ENCODE measurements at places on chromosomes 2 and 18.

- no peak for DNase-seq
Measured at GRCh38 chr2:26870585-26871095, 22.7 kb downstream of the DPYSL5 start.

GRCh38 chr2:37618326-37618725 lies 53.1 kb downstream of the CDC42EP3 start:
- no peak for DNase-seq

DNA sequence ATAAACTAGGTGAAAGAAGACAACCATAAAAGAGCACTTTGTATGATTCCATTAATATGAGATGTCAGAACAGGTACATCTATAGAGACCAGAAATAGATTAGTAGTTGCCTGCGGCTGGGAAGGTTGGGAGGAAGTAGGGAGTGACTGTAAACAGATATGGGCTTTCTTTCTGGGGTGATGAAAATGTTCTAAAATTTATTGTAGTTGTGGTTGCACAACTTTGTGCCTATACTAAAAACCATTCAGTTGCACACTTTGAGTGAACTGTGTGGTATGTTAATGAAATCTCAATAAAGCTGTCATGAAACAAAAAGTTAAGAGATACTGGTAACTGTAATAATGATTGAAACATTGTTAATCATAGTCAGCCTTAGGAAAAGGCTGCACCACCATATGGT lies 152.7 kb upstream of the ALPP start:
- no peak for DNase-seq

- no peak for DNase-seq
Measured at GRCh38 chr2:64007924-64008323, 11.3 kb downstream of the VPS54 start.

- DNase-seq: no peak
Measured at GRCh38 chr2:200618590-200619021, 32.8 kb downstream of the AOX1 start.

- no peak for DNase-seq
Measured at GRCh38 chr2:195252018-195252417, 405.0 kb upstream of the SLC39A10 start.

GRCh38 chr2:134873152-134873551 lies 34.7 kb downstream of the ACMSD start:
- DNase-seq: no peak

- no peak for DNase-seq
Measured at GRCh38 chr2:73448856-73449255, 63.2 kb downstream of the ALMS1 start.

GRCh38 chr18:36297417-36298125 lies at the start of gene FHOD3:
FHOD3 (plus strand) TSS chr18:36297713; CDS start chr18:36297836, 123 bp downstream.
- no peak for DNase-seq

DNA sequence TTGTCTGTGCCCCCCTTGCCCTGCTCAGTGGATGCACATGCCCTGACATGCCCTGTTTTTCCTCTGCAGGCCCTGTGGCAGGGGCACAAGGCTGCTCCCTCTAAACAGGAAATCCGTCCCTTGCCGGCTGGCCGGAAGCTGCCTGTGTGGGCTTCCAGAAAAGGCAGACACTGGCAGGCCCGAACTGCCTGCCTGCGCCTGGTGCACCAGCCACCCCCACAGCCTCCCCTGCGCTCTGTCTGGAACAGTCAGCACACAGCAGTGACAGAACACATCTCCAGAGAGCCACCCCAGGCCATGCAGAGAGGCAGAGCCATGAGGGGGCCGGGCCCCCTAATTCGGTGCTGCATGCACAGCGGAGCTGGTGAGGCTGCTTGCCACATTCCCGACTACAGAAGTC lies 33.5 kb downstream of the LOXHD1 start:
- DNase-seq: no peak

DNA sequence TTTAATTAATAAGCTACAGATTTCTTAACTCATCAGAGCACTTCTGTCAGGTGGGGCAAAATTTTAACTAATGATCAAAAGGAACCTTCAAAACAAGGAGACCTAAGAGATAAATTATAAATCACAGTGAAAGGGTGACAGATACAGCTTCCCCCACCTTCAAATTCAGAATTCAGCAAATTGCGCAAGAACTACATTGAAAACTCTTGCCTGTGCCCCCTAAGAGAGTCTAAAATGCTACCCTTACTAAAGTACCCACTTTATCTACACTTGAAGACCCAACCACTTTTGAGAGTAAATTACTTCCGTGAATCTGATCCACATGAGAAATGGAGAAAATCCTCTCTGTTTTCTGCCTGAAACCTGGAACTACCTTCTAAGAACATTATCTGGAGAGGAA lies 324.9 kb downstream of the PAX3 start:
- DNase-seq: no peak

DNA sequence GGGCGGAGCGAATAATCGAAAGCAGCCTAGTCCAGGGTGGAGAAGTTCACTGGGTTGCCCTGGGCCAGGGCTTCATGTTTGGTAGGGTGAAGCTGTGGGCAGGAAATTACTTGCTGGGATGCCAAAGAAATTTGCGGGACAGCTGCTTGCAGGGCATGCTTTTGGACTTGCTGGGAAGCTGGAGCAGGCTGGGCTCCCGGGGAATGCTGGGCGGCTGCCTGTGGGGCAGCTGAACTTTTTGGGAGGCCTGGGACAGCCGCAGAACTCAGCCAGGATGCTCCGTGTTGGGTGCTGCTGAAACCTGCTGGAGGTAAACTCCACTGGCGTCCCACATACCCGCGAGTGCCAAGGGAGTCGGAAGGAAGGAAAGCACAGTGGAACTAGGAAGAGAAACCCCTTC lies 31.9 kb downstream of the ASB1 start:
- no peak for DNase-seq

- DNase-seq: no peak
Measured at GRCh38 chr2:85648619-85649018, 19.4 kb downstream of the SFTPB start.

GRCh38 chr2:14261771-14262170 lies 370.7 kb upstream of the LRATD1 start:
- DNase-seq: no peak

- peak; percentile 95 for DNase-seq
Measured at GRCh38 chr2:219229305-219230058, at the start of the genes ANKZF1 and ATG9A. ANKZF1 (plus strand) TSS chr2:219229806; CDS start chr2:219230258, 452 bp downstream. ATG9A (minus strand) TSS chr2:219229636; CDS start chr2:219228024, 1,612 bp downstream.

GRCh38 chr18:44594799-44595467 lies 85.8 kb upstream of the SETBP1 start:
- no peak for DNase-seq

DNA sequence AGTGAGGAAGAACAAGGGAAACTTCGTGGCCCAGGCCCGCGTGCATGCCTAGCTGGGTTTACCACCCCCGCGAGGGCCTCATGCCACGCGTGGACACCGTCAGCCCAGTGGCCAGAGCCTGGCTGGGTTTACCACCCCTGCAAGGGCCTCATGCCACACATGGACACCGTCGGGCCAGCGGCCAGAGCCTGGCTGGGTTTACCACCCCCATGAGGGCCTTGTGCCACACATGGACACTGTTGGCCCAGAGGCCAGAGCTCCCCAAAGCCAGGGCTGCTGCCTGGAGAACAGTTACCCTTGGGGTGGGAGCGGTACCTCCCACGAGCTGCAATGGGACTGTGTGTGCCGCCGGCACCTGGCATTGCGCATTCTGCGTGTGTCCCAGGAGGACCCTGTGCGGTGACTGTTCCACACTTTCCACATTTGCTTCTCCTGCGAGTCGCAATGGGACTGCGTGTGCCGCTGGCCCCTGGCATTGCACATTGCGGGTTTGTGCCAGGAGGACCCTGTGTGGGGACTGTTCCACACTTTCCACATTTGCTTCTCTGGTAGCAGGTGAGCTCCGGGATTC lies 105.6 kb upstream of the CTDP1 start:
- no peak for DNase-seq

DNA sequence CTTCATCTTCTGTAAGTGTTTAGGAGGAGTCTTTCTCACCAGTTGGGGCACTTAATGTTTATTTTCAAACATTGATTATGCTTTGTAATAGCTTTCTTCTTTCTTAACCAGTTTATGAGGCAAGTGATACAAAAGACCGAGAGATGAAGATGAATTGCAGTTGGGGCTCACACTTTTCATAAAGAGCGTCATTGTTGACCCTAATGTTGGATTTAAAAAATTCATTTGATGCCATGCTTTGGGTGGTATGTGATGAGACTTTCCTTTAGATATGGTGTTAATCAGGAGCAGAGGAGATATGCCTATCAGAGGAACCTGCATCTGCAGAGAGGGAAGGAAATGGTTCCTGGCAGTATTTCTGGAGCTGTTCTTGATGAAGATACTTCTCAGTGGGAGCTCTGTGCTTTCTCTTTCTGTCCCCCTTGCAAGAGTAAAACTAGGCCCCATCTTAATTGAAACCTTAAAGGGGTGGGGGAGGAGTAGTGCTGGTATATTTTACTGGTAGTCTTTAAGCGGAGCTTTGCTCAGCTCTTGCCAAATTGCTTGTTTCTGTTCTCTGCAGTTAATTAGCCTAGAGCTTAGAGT lies 2.3 kb downstream of the EML4 start:
- no peak for DNase-seq

DNA sequence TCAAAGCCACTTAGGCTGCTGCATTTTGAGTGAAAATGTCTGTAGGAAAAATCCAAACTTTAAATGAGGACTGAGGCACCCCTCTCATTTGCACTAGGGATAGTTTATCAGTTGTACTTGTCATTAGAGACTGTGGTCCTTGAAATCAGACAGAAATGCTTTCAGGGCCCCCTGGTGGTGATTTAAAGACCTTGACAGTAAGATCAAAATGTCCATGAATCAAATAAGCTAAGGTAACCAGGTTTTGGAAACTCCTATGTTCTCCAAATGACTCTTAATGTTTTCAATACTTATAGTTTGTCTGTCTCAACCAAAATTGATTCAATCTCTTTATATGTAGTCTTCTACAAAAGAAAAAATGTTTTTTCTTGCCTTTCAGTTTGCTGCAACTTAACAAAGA lies 28.8 kb upstream of the DDX18 start:
- DNase-seq: no peak

DNA sequence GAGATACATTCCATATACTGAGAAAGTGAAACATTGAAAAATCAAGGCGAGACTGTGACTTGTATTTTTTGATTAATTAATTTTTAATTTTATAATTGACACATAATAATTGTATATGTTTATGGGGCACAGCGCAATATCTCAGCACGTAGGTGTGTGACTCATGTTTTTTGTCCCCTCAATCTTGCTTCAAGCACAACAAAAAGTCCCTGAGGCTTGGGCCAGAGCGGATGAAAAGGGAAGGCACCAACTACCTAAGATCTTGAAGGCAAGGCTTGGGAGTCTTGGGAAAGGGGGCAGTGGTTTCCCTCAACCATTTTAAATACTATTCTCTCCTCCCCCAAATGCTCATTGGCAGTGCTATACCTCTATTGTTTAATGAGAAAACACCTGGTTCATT lies 9.9 kb downstream of the SGPP2 start:
- DNase-seq: no peak

GRCh38 chr18:24089515-24090337 lies 49.1 kb upstream of the CABYR start:
- no peak for DNase-seq

- DNase-seq: no peak
Measured at GRCh38 chr2:120614901-120615300, 120.8 kb upstream of the GLI2 start.

GRCh38 chr18:3383381-3383915 lies 66.5 kb upstream of the TGIF1 start:
- DNase-seq: no peak

DNA sequence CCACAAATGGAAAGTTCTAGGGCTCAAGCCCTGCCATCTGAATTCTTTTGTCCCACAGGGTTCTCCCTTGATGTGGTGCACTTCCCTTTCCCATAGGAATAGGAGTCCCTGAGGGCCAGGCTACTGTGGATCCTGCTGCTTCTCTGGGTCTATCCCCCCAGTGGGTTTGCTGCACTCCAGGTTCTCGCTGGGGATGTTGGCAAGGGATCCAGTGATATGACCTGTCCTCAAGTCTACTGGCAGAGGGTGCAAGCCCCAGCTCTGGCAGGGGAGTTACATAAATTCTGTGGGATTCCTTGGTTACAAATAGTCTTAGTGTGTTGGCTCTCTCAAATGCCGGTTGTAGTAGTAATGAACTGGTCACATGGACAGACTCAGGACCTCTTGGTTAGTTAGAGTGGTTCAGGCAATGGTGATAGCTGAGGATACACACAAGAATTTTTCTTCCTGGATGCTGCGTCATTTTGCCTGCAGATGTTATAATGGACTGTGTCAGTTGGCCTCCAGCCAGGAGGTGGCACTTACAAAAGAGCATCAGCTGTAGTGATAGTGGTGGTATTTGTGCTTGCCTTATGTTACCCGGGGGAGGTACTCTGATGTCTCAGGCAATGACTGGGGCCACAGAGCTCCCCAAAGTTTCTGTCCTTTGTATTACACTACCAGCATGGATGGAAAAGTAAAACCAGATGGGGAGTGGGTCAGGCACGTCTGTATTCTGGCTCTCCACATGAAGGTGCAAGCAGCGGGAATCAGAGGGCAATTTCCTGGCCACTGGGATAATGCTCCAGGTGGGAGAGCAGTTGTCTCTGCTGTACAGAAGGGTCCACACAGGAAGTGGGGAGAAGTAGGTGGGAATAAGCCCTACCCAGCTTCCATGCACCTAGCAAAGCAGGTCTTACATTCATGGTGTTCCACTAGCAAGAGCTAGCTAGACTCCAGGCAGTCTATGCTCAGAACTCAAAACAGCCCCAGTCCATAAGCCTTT lies 267.9 kb downstream of the SOX11 start:
- DNase-seq: no peak

DNA sequence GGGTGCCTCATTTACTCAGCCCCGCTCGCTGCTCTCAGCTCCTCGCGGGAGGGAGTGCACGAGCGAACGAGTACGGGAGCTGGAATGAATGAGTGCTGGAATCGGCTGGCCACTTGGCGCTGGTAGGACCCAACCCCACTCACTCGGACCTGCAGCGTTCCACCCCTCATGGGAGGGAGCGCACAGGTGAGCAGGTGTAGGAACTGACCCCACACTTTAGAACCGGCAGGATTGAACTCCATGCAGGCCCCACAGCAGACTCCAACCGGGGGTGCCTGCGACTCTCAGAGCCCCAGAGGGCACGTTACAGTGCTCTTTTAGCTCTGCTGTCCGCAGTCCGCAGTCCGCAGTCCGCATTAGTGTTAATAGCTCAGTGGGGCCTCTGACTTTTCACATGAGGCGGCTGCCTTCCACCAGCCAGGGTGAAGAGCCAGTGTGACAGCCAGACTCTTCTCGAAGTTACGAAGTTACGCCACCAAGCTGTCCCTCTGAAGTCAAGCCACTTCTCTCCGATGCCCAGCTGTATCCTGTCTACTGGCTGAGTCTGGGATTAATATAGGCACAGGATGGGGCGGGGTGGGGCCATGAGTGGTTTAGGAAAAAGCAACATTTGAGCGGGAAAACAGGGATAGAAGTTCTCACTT lies 102.7 kb upstream of the ARHGAP15 start:
- no peak for DNase-seq

- DNase-seq: no peak
Measured at GRCh38 chr2:45908316-45909170, 257.1 kb downstream of the PRKCE start.

DNA sequence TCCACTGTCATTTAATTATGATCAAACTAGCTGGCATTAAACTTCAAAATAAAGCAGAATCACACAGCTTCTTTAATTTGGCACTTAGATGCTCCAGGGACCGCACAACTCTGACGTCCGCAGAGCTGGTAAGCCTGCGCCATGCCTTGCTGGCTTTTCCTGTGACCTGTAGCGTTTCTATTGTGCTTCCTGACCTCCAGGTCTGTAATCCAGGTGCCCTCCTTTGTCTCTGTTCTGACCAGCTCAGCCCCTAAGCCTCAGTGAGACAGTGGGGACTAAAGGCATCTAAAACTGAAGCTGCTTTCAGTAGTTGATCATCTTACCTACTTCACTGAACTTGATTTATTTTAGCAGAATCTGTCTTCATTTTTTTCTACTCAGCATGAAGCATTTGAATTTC lies 249.7 kb upstream of the RGPD4 start:
- no peak for DNase-seq

- DNase-seq: no peak
Measured at GRCh38 chr2:23449831-23450331, 64.9 kb downstream of the KLHL29 start.
